ENCODE measurements at places on chromosomes 11 and 22.

- DNase-seq: no peak
Observed at GRCh38 chr11:117944554-117944953, 15.4 kb upstream of the TMPRSS13 start.

- DNase-seq: no peak
Observed at GRCh38 chr11:39780131-39780530, 1679.3 kb downstream of the LRRC4C start.

DNA sequence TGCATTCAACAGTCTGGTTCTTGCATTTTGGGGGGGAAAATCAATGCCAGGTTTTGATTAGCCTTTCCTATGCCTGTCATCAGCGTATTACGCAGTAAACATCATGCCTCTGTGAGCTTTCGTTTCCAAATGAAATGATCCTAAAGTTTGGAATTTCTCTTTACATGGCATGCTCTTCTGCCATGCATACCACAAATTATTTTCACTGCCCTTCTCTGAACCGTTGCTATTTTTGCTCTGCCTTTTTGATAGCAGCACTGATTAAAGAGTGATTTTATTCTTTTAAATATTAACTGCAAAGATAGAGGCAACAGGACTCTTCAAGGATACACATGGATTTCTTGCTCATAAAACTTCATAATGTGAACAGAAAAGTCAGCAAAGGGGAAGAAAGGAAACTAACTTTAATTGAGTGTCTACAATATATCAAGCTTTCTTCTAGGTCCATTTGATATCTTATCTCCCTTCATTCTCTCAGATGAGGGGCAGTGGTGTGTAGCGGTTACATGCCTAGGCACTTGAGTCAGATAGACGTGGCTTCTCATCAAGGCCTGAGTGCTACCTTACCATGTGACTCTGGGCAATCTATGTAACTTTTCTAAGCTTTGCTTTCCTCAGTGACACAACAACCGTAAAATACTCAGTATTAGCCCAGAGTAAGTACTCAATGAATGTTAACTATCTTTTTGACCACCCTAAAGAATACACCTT is 25.0 kb upstream of the FZD4 start:
- no peak for DNase-seq

GRCh38 chr22:37068859-37069258 is 17.3 kb downstream of the KCTD17 start:
- no peak for DNase-seq

GRCh38 chr11:72743321-72744221 is 8.6 kb downstream of the ARAP1 start:
- DNase-seq: no peak

DNA sequence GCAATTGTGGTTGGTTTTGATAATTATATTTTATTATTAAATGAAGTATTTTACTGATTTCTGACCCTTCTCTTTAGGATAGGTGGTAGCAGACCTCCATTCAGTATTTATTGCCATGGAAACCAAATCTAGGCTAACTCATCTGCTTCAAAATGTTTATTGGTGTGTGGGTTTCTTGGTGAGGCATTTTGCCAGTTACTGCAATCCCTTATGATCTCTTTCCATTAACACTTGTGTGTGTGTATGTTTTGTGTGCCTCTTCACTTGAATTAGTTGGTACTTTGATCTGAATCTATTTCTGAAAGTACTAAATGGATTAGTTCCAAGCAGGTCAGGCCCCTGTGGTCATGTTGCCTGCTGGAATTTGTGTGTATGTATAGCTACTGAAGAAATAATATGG is 184.4 kb upstream of the C11orf87 start:
- DNase-seq: no peak

DNA sequence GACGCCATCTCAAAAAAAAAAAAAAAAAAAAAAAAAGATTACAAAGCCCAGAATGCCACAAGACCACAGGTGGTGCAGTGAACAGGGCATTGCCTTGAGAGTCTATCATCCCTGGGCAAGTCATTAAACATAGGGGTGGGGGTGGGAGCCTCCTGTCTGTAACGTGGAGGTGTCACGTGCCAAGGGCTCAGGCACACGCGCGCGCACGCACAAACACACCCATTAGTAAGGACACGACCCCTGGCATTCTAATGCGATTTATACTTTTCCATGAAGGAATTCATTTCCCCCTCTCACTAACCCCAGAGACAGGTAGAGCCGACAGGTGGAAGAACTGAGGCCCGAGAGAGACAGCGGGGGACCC is 5.8 kb upstream of the GCAT start:
- no peak for DNase-seq

DNA sequence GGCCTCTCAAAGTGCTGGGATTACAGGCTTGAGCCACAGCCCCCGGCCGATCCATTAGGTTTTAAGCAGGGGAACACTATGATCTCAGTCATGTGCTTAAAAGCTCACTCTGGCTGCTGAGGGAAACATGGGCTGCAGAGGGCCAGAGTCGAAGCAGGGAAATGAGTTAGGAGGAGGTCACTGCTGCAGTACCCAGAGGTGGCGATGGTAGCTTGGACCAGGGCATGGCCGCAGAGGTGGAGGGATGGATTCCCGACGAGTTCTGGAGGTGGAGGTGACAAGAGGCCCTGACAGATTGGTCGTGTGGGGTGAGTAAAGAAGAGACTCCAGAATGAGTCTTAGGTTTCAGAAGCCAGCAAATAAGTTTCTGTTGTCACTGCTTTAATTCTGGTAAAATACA is 54.4 kb upstream of the INCENP start:
- no peak for DNase-seq

- no peak for DNase-seq
Observed at GRCh38 chr11:61666684-61667297, 13.4 kb upstream of the DAGLA start.

DNA sequence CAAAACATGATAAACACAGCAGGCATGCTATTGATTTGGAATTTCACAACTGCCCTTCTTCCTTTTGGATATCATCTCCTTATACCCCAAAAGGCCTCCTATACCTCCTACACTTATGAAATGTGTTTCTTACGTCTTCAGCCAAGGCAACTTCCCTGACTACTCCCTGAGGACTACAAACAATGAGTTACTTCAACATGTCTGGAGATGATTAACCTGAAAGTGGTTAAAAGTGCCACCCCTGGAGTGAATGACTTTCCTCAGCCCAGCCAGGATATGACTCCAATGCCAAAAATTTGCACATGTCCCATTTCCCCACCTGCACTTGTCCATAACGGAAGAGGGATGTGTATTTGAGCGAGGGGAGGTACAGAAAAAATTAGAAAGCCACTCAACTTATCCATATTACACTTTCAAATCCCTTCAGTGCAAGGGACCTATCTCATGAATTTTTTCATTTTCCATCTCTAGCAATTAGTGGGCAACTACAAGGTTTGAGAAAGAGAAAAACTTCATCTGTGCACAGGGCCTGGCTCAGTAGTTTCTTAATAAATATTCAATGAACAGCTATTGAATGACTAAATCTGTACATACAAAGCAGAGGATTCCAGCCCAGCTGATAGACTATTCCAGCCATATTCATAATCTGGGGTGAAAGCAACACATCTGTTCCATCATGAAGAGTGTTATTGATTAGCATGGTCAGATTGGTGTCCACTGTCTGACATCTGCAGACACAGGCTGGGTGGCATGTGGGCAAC is 36.8 kb downstream of the KIRREL3 start:
- DNase-seq: no peak

GRCh38 chr22:36435516-36436415 is 45.7 kb downstream of the TXN2 start:
- no peak for DNase-seq

GRCh38 chr22:47210112-47210657 is 447.7 kb downstream of the TBC1D22A start:
- DNase-seq: no peak

DNA sequence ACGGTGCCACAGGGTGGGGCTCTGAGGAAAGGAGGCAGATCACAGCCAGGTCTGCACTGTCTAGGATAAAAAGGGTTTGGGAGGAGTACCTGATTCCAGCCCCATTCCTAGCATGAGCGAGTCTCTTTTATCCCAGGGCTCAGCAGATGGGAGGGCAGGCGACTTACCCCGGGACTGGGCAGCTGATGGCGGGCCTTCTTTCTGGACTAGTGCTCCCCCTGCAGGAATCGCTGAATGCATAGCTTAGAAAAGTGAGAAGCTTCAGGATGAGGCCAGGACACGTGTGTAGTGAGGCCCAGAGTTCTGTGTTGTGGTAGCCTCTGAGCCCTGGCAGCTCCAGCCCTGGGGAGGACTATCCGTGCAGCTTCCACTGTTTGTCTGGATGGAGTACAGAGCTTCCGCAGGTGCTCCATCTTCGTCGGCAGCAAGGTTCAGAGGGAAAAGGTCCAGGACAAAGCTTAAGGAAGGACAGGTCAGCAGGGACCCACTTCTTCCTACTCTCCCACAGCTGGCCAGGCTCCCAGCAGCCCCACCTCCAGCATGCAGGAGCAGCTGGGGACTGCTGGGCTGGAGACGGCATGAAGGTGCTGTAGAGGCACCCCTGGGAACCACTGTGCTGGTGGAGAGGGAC is 30.4 kb downstream of the COMMD9 start:
- DNase-seq: peak; percentile 67

- DNase-seq: peak; percentile 25
Observed at GRCh38 chr11:33375688-33376311, 118.6 kb downstream of the HIPK3 start.

- DNase-seq: no peak
Observed at GRCh38 chr11:120031612-120032600, 106.0 kb downstream of the TRIM29 start.

DNA sequence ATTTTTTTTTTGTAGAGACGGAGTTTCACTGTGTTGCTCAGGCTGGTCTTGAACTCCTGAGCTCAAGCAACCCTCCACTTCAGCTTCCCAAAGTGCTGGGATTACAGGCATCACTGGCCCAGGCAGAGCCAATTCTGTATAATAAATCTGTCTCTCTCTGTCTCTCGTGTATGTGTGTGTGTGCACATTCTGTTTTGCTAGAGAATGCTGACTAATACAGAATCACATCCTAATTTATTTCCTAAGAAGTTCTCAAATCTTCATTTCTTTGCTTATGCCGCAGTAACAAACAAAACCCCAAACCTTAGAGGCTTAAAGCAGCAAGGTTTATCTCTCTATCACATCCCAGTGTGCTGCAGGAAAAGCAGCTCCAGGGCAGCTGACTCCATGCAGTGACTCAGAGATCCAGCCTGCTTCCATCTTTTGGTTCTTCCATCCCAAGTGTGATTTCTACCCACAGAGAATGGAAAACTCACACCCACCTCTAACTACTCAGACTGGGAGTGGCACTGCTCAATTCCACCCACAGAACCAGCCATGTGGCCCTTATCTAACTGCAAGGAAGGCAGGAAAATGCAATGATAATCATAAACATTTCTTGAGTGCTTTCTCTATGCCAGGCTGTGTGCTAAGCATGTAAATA is 35.1 kb upstream of the LRRC10B start:
- DNase-seq: no peak

DNA sequence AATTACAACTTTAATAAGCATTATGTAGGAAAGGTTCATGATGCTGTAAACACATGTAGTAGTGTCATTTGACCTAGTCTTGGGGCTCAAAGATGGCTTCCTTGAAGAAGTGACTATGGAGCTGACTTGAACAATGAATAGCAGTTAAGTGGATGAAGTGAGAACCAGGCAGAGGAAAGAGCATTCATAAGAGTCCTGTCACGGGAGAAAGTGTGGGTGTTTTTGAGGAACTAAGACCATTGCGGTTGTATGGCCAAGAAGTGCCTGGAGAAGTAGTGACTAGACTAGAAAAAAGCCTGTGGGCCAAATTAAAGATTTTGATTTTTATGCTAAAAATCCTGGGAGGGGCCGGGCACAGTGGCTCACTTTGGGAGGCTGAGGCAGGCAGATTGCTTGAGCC is 7.2 kb upstream of the IL18BP start:
- DNase-seq: no peak

DNA sequence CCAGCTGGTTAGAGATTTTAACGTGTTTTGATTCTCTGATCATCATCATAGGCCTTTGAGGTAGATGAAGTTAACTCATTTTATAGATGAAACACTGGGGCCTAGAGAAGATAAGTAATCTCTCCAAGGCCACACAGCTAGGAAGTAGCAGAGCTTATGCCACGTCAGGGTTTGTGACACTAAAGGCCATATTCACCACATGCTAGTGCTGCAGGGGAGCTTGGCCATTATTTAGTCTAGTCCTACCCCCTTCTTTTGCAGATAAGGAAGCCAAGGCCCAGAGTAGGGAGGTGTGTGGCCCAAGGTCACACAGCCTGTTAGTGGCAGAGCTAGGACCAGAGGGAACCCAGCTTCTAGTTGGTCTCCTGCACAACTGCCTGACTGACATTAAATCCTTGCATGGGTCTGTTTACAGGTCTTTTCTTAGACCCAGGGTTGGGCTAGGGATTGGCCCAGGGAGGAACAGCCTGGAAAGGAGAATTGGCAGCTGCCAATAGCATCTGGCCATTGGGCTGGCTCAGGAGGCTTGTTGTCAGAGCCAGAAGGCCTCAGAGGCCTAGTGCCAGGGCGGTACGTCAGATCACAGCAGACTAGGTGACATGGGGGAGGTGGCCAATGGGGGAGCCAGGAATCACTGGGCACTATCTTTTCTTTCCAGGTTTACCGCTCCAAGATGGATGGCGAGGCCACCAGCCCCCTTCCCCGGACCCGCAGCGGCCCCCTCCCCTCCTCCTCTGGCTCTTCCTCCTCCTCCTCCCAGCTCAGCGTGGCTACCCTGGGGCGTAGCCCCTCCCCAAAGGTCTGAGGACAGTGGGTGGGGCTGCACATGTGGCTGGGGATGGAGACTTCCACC is 36.0 kb downstream of the PHLDB1 start:
- DNase-seq: no peak
